Activated CD4-positive, alpha-beta memory T cell treated with anti-CD3 and anti-CD28 coated beads, Interleukin-2, amount 10 ng/mL, durations not matched to agents 7 days and 5 days (primary cell): ENCODE measurements at places on chromosomes 4 and X. TPM values are rescaled to one million over a fixed set of nuclear protein-coding genes. Genes with fewer than 3 reads are reported as not detected.

DNA sequence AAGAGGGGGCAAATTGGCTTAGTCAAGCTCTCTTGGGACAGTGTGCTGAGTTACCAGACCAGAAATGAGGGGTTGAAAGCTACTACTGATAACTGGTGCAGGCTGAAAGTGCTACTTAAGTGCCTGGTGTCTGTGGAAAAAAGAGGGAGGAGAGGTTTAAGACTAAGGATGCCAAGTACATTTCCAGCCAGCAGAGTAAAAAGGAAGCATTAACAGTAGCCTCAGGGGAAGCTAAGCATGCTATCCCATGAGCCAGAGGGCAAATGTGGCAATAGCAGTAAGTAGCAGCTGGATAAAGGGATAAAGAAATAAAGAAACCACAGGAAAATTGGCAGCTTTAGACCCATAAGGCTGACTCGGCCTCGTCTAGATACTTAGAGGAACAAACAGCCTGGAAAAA lies 196.3 kb upstream of the MAB21L2 start:
- DNase-seq = no peak

- DNase-seq = no peak
Measured at GRCh38 chr4:179563741-179564140, 2121.5 kb upstream of the AGA start.

DNA sequence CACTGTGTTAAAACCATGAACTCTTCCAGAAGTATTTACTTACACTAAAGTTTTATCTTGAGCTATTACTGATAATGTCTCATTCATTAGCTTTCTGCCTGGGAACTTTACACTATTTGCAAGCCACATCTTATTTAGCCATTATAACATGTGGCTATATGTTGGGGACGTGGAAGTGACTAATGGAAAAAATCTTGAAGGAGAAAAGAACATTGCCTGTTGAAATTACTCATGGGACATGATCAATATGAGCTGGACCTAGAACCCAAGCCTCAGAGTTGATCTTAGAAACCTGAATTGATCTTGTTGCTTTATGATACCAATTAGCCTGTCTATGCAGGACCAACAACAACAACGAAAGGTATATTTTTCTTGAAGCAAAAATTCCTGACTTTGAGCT lies 22.5 kb upstream of the ARHGAP6 start:
- DNase-seq = no peak

- peak; percentile 13 for DNase-seq
Measured at GRCh38 chr4:8729408-8730149, 137.0 kb downstream of the CPZ start.

DNA sequence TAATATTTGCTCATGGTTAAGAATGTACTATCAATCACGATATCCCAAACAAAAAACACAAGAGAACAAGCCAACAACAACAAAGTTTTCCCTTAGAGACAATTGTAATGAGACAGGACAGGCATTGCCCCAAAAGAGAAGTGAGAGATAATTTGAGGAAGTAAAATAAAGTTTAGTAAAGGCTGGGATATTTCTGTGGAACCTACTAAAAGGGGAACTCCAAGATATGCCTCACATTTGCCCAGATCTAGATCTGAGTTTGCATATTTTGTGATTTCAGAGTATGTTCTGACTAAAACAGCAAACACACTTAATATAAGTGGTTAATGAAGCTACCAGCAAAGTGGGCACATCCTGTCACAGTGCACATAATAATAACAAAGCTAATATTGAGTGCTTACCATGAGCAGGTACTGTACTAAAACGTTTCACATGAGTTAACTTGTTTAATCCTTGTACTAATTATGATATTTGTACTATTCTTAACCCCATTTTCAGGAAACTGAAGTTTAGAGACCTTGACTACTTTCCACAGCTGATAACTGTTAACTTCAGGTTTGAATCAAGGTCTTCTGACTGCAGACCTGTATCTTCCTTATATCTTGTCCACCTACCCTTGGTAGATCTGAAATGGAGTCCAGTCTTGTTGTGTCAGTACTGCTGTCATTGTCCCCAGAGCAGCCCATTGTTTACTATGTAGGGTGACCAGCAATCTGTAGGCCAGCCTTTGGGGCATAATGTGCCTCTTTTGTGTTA lies 26.0 kb upstream of the BMP2K start:
- DNase-seq = no peak

GRCh38 chr4:33837043-33837838 lies 2407.1 kb downstream of the ARAP2 start:
- no peak for DNase-seq

GRCh38 chr4:6092971-6093370 lies 74.7 kb upstream of the C4orf50 start:
- DNase-seq = no peak

DNA sequence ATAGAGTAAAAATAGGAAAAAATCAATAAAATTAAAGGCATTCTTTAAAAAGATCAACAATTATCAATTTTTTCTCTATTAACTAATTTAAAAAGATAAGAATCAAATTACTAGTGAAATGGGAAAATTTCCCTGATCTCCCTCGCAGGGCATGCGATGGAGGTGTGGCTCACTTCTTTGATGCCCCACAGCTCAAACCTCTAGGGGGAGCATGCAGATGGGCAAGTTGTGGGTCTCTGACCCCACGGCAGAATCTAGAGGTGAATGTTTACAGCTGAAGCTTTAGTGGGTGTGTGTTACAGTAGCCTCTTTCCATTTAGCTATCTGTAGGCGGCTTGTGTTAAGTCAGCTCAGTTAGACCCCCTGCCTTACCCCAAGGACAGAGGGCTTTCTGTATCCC lies 1348.8 kb downstream of the PCDH18 start:
- no peak for DNase-seq

GRCh38 chrX:109300415-109300814 lies 181.5 kb downstream of the GUCY2F start:
- no peak for DNase-seq

- no peak for DNase-seq
Measured at GRCh38 chr4:169662206-169662605, 41.8 kb downstream of the CLCN3 start.

DNA sequence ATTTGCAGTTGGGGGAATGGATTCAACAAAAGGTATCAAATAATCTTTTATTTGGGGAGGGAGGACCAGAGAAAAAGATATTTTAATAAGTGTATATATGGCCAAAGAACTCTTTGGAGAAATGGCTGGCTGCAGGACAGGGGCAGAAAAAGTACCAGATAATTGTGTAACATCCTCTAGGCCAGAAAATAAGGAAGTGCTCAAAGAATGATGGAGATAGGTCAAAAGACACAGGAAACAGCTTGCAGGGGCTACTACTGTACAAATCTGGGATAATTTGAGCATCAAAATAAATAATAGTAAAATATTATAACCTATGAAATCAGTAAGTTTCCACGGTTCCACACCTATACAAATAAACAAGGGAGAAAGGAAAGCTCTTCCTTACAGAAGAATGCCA lies 34.8 kb downstream of the KLHL5 start:
- DNase-seq = no peak

GRCh38 chr4:45078201-45078600 lies 351.8 kb upstream of the GNPDA2 start:
- DNase-seq = no peak

DNA sequence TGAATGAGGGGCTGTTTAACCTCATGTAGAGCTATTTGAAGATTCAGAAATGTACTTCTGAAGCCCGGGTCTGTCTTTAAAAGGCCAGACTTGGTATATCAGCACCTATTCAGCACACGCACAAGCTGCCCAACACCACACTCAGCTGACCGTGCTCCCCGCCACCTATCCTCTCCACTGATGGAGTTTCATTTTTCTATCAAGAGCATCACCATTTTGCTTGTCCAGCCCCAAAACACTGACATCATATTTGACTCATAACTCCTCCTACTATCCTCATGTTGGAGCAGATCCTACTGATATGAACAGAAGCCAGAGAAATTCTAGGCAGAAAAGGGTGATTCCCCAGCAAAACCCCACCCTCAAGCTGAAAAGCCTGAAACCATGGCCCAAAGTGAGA lies 100.3 kb downstream of the SORBS2 start:
- DNase-seq = no peak

DNA sequence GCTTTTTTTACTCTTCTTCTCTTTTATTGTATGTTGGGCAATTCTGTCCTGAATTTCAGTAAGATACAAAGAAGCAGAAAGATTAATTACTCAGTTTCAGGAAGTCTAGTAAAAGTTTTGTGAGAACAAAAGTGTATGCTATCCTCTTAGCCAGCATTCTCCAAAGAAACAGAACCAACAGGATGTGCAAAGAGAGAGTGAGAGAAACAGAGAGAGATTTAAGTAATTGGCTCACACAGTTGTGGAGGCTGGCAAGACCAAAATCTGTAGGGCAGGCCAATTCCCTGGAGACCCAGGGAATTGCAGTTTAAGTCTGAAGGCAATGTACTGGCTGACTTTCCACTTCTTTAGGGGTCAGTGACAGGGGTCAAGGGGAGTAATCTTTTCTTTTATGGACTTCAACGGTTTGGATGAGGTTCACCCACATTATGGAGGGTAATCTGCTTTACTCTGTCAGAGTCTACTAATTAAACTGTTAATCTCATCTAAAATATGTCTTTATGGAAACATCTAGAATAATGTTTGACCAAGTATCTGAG lies 59.2 kb upstream of the SLC39A8 start:
- DNase-seq = no peak

DNA sequence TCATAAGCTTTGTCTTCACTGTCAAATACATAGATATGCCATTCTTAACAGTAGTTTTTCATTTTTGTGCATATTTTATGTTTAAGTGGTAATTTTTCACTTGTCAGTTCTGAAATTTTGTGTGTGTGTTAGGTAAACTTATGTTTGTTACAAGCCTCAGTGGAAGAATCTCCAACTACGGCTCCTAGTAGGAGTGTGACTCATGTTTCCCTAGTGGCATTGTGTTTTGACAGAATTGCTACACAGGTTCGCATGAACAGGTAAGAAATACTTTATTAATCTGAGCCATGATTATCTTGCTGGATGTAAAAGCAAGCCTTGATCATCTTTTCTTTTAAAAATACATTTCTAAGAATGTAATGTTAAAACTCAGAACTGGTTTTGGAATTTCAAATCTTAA lies 94.4 kb downstream of the BLTP1 start:
- no peak for DNase-seq

DNA sequence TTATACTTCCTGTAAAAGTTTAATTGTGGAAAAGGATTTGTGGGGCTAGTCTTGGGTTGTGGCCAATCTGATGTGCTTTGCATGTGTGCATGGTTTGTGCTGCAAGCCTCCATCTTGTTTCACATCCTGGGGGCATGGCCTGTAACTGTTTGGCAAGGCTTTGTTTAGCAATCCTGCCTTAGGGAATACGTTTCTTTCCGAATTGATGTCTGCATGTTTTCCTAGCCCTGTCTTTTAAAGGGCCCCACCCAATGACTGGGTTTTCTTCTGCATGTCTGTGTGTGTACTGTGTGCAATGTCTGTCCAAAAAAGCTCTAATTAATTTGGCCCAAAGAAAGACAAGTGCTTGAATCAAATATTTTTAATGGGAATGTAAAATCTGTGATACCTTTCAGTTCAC lies 74.6 kb upstream of the MID1IP1 start:
- no peak for DNase-seq

DNA sequence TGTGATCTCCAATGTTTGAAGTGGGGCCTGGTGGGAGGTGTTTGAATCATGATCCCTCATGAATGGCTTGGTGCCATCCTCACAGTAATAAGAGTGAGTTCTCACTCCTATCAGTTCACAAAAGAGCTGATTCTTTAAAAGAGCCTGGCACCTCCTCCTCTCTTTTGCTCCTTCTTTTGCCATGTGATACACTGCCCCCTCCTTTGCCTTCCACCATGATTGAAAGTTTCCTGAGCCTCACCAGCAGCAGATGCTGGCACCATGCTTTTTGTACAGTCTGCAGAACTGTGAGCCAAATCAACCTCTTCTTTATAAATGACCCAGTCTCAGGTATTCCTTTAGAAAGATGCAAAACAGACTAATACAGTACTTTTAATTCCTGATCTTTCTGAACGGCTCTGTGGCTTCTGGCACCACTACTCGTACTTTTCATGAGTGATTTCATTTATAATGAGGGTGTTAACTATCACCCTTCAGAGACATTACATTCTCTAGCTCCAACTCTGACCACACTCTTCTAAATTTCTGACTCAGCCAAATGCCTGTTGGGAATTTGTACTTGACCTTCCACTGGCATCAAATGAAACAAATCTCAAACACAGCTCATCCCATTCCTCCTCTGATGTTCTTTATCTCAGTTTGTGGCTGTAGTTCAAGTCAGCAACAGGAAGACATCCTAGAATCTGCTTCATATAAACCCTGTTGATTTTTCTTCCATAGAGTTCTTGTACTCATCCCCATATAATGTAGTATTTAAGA lies 4.2 kb downstream of the UFSP2 start:
- DNase-seq = no peak

DNA sequence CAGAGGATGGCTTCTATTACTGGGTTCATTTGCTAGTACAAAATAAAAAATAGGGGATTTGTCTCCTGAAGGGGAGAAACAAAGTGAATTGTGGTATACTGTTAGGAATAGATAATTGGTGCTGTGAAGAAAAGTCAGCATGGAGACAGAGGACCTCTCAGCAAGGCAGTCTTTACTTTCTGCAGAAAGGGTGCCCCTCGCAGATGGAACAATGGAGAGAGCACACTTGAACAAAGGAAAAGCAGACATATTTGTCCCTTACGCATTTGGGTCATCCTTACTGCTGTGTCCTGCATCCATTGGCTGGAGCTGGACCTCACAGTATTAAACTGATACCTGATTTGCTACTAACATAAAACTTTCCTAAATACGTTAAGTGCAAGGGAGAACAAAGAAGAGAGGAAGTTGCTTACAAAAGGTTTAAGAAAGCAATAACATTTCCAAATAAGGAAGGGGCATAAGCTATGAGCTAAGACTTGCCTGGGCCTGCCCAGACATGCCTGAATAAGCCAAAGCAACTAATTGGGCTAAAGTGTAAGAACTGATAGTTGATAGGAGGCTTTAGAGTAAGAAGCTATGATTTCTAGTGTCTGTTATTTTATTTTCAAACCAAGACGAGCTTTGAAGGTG lies 83.8 kb downstream of the CCKAR start:
- no peak for DNase-seq

GRCh38 chr4:163175971-163176958 lies 9.6 kb upstream of the NAF1 start:
- DNase-seq = no peak

DNA sequence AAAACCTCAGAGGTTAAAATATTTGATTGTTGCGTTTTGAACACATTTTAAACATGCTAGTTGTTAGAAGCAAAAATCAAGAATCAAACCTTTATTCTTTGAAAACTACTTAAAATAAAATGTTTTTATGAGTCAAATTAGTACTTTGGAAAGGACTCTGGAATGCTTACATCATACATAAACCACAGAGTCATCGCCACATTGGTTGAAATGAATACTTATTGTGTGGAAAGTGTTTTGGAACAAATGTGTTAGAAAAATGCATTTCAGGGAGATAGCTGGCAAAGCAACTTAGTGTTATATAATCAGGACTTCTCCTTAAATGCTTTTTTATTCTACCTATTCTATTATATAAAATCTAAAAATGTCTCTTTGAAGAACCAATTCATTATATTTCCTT lies 49.4 kb upstream of the CAMK2D start:
- no peak for DNase-seq

The USP51 gene
- total RNA-seq = 0.78 TPM

The MTMR8 gene
- total RNA-seq = 5.5 TPM

The SPINK2 gene
- not detected for total RNA-seq

The LDB2 gene
- total RNA-seq = not detected

The ZNF732 gene
- total RNA-seq = not detected

The PPBP gene
- not detected for total RNA-seq

The ZAR1 gene
- not detected for total RNA-seq

The SLC9A7 gene
- 12.0 TPM for total RNA-seq

The KLKB1 gene
- total RNA-seq = not detected

The FAT1 gene
- 0.03 TPM for total RNA-seq
